ENCODE measurements at places on chromosomes 6 and 20. TPM values are rescaled to one million over a fixed set of nuclear protein-coding genes. Genes with fewer than 3 reads are reported as not detected.

The FUCA2 gene
- 71.0 TPM for total RNA-seq

- DNase-seq = no peak
Observed at GRCh38 chr6:106750946-106751345, 121.6 kb downstream of the QRSL1 start.

DNA sequence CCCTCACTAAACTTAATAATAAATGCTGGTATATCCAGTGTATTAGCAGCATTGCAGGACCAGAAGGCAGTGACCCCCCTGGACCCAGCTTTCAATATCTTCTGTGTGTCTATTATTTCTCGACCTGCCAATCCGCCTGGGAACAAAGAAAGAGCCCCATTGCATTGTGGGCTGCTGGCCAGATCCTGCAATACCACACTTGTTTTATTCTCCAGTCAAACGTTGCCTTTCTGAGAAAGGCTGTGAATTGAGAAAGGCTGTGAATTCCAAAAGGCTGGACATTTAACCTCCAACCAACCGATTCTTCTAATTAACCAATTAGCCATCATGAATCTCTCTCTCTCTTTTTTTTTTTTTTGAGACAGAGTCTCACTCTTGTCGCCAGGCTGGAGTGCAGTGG is 1.5 kb upstream of the MTO1 start:
- no peak for DNase-seq

DNA sequence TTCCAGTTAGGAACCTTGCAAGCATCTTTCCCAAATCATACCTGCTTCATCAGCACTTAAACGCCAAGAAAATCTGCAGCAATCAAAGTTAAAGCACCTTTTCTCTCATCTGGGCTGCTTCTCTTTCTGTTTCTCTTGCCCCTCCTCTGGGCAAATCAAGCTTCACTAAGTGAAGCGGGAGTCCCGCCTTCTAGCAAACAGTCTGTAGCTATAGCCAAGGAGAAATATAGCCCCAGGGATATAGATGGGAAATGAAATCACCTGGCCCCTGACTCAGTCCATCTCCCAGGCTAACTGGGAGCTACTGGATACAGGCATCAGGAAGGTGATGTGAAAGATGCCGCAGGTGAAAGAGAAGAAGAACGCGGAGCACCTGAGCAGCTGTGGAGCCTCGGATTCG is 481.9 kb downstream of the C6orf118 start:
- no peak for DNase-seq

- no peak for DNase-seq
Observed at GRCh38 chr6:149683256-149683859, 34.5 kb downstream of the LATS1 start.

DNA sequence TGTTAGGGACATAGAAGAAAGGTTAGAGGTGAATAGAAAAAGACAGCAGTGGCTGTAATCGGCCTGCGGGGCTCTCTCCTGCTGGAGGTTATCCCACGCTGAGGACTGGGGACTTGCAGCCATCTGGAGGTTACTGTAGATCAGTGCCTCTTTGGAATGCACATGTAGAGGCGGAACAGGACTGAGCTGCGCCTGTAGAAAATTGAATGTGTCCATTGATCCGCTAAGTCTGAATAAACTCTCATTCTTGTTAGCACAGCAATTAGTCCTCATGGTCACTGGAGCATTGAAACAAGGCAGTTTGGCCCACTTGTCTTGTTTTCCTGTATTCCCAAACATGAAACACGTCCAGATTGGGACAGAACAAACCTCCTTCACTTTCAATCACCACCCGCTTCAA is 46.3 kb upstream of the F13A1 start:
- peak; percentile 18 for DNase-seq

- DNase-seq = no peak
Observed at GRCh38 chr6:4607793-4608192, 168.4 kb upstream of the CDYL start.

DNA sequence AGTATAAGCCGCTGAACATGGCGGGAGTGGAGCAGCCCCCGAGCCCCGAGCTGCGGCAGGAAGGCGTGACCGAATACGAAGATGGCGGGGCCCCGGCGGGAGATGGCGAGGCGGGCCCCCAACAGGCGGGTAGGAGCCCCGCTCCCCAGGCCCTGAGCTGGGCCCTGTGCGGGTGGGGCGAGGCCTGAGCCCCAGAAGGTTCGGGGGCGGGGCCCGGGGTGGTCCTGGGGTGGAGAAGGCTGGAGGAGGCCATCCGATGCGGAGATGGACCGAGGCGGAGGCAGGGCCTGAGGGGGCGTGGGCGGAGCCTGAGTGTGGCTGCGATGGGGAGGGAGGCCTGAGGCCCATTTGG is 7.1 kb downstream of the L3MBTL1 start:
- DNase-seq = no peak

DNA sequence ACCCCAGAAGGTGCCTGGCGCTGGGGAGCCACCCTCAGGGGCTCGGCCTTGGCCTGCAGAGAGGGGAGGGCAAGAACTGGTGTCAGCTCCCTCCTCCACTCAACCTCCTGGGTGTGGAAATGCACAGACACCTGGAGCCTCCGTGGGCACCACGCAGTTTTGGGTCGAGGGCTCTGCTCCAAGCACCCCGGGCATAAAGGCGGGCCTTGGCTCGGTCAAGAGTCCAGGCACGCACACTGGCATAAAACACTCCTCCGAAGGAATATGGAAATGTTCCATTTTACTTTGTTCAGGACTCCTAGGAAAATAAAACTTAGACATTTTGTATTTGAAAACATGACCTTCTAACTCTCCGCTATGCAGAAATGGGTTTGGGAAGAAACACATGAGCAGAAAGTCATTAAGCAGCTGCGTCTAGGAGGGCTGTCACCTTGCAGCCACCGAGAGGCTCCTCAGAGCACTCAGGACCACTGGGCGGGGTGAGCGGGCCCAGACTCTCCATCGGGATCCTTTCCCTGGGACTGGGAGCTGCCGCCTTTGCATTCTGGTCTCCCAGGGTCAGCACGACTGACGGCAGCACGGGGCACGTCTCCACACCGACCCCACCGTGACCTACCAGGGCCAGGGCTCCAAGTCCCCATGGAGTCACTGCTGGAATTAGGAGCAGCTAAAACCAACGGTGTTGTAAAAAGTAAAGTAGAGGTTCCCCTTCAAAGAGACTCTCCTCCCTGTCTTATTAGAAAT is 46.0 kb upstream of the DACT2 start:
- DNase-seq = no peak

The GUCA1A gene
- total RNA-seq = 0.96 TPM

The ZHX3 gene
- 9.0 TPM for total RNA-seq

The CTCFL gene
- total RNA-seq = 0.41 TPM

DNA sequence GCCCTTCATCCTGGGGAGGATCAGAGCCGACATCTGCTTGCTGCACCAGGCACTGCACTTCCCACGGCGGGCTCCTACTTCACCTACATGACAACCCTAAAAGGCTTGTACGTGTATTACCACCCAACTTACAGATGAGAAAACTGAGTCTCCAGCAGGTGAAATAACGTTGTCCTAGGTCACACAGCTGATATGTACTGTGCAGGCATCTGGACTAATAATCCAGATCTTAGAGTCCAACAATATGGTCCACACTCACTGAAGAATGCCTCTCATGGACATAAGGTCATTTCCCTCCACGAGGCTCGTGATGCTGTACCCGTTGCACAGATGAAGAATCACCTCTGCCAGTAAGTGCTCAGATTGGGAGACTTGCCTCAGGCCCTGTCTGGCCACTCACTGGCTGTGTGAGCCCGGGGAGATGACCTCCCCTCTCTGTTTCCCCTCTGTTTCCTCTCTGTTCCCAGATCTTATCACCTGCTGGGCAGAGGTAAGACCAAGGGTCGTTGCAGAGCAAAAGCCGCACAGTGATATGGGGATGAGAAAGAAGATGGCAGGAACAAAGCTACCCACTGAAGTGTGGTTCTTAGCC is 32.1 kb downstream of the TGM2 start:
- no peak for DNase-seq

DNA sequence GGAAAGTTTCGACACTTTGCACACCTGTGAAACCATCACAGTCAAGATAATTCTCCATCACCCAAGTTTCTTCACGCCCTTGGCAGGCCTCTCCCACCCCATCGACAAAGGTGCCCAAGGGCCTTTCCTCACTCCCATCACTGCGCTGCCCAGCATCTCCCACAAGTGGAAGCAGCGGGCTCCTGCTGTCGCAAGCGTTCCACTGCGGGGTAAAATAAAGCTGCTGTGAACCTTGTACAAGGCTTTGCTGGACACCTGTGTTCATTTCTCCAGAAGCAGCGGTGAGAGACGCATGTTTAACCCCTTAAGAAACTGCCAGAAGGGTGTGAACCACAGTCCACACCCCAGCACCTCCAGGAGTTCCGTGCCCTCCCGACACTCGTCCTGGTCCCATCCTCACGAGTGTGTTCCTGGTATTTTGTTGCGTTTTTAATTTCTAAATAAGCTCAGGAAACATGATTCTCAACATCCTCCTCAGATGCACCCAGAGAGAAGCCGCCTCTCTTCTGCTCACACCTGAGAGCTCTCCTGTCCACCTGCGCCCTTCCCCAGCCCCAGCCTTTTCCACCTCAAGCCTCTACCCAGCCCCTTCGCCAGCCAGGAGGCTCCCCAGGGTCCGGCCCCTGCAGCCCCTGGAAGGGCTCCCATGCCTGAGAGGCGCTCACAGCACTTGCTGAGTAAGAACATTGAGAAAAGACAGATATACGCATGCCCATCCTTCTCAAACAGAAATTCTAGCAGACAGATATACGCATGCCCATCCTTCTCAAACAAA is 97.5 kb downstream of the TAF4 start:
- no peak for DNase-seq

The EYA2 gene
- not detected for total RNA-seq

- DNase-seq = no peak
Observed at GRCh38 chr6:150418827-150419594, 50.2 kb downstream of the IYD start.

The CDK5RAP1 gene
- total RNA-seq = 25.3 TPM

The C4B gene
- 2.3 TPM for total RNA-seq

- no peak for DNase-seq
Observed at GRCh38 chr6:7276199-7276524, 36.8 kb downstream of the SSR1 start.

GRCh38 chr6:95636552-95637431 is 59.5 kb downstream of the MANEA start:
- no peak for DNase-seq

DNA sequence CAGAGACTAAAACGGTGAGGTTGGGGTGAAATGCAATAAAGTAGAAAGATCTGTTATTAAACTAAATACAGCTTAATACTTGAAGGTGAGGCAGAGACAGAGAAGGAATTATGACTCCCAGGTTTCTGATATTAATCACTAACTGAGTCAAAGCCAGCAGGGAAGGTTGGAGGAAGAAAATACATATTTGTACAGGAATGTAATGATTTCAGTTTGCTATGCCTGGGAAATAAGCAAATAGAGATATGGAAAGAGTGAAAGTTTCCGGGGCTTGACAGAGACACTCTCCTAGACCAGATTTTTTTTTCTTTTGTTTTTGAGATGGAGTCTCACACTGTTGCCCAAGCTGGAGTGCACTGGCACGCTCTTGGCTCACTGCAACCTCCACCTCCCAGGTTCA is 76.8 kb downstream of the PTPRK start:
- no peak for DNase-seq

The DCBLD1 gene
- total RNA-seq = 10.6 TPM

The ENPP1 gene
- total RNA-seq = 1.2 TPM

- DNase-seq = no peak
Observed at GRCh38 chr6:105108631-105109262, 71.1 kb downstream of the POPDC3 start.

DNA sequence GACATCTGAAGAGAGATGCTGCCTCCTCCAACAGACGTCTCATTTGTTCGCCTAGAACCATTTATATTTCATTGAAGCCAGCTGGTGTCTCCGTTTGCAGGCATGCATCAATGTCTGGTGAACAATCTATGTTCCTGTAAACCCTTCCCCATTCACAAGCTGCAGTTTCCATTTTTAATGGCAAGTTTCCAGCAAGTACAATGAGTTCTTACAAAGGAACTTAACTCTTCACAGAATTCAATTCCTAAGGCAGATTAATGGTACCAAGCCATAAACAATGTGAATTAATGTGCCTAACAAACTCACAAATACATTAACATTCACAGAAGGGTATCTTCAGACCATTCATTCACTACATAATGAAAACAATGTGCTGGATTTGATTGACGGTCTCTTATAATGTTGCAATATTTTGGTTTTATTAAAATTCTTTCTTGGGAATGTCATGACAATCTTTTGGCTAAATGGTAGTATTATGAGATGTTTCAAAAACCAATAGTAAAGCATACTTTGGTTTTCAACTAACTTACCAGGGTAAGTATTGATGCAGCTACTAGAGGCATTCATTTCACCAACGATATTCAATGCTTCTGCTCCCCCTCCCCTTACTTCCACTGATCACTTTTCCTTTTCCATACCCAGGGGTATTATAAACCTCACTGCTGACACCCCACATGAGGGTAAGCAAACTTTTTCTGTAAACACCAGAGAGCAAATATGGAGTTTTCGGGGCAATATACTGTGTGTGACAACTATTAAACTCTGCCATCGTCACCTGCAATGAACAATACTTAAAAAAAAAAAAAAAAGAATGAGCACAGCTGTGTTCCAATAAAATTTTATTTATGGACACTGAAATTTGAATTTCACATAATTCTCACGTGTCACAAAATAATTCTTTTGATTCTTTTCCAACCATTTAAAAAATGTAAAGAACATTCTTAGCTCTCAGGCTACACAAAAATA is 4.2 kb downstream of the AKIRIN2 start:
- DNase-seq = no peak

The FAM83C gene
- total RNA-seq = not detected

DNA sequence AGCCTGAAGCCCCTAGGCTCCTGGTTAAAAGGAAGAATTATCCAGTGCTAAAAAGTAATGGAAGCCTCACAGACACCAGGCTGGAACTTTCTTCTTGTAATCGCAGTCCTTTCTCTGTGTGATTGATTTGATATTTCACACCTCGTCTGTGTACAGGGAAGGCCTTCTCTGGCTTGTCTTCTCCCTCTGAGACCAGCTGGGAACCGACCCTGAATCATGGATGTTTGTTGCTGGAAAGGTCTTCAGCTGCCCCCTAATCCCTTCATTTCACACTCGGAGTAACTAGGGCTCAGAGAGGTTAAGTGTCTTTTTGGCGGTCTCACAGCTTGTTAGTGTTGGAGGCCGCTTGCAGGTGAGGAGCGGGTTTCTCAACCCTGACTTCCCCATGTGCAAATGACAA is 500.2 kb upstream of the CDH4 start:
- no peak for DNase-seq

DNA sequence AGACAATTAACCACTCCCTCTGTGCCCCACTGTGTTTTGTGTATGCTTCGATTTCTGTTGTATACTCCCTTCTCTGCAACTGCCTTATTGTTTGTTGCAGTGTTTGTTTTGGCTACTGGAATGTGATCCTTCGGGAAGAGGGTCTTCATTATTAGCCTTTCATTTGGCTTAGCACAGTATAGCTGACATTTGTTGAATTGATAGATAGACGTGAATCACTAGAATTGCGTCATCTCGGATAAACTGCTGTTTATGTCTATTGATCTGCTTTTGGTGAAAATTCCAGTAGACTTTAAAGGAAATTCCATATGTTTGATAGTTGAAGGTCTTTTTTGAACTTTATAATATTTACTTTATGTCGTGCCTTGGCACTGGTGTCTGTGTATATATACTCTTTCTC is 189.9 kb upstream of the EYA4 start:
- no peak for DNase-seq

All from kidney epithelial cell (primary cell).